ENCODE measurements at places on chromosomes 7 and 10.

DNA sequence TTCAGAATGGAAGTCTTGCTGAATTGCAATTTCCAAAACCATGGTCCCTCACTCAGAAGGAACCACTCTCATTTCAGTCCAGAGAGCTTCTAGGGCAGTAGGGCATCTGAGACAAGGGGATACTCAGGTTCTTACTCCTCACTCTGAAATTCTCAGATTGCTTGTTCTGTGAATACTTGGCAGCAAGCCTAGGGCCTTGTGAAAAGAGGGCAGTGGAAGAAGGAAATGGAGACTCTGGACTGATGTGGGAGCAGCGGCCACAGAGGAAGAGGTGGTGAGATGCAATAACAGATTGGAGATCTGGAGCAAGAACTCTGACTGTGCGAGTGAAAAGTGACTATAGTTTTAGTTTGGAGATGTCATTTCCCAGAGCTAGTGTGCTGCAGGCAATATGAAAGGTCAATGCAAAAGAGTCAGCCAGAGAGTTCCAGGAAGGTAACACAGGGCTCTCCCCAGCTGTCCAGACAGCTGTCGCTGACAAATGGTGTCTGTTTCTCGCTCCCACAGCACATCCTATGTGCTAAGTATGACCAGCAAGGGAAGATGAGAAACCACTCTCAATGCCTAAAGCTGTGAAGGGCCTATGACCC lies 291.6 kb upstream of the KIAA1217 start:
- no peak for DNase-seq

GRCh38 chr7:95811846-95812445 lies 39.6 kb downstream of the DYNC1I1 start:
- no peak for DNase-seq

GRCh38 chr7:105003275-105003674 lies 10.7 kb upstream of the KMT2E start:
- DNase-seq, result no peak

DNA sequence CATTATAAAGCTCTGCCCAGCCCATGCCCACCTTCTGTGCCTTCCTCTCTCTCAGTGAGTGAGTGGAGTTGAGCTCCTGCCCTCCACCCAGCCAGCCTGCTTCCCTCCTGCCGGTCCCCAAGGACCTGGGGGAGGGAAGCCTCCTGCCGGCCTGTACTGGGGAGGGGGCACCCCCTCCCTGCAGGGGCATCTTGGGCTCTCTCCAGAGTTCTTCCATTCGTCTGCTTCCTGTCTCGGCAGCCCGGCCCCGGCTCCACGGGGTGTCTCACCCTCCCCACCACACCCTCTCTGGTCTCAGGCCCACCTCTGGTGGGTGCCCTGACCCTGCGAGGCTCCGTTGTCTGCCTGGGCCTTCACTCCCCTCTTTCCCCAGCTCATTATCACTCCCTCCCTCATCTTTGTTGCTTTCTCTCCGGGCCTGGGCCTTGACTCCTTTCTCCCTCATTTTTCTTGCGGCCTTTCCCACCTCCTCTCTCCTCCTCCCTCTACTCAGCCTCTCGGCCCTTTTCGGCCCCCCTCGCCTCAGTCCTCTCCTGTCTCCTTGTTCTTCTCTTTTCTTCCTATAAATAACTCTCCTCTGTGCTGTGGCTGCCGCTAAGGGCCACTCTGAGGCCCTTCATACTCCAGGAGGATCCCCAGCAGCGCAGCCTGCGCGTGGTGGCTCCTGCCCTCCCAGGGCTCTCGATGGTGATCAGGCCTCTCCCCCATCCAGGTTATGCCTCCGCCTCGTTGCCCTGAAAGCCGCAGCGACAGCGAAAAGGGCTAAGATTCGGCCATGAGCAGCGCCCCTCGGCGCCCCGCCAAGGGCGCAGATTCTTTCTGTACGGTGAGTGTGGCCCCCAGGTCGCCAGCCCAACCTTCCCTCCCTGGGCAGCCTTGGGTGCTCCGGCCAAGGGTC lies 2.1 kb downstream of the SLC4A2 start:
- DNase-seq, result no peak

- DNase-seq, result no peak
Observed at GRCh38 chr10:14481752-14482151, 151.0 kb upstream of the FRMD4A start.

DNA sequence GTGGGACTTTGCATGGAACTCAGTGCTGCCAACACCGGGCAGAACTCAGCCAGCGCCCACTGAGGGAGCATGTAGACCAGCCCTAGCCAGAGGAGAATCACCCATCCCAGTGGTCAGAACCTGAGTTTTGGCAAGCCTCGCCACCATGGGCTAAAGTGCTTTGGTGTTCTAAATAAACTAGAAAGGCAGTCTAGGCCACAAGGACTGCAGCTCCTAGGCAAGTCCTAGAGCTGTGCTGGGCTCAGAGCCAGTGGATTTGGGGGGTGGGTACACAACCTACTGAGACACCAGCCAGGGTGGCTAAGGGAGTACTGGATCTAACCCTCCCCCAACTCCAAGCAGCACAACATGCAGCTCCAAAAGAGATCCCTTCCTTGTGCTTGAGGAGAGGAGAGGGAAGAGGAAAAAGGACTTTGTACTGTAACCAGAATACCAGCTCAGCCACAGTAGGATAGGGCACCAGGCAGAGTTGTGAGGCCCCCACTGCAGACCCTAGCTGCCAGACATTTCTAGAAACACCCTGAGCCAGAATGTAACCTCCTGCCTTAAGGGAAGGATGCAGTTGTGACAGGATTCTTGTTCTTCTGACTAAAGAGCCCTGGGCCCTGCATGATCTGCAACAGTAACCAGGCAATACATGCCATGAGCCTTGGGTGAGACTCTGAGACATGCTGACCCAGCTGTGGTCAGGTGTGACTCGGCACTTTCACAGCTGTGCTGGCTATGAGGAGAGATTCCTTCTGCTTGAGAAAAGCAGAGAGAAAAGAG lies 24.4 kb downstream of the GSDME start:
- DNase-seq, result no peak

GRCh38 chr10:78720091-78720490 lies 348.7 kb upstream of the ZMIZ1 start:
- no peak for DNase-seq

DNA sequence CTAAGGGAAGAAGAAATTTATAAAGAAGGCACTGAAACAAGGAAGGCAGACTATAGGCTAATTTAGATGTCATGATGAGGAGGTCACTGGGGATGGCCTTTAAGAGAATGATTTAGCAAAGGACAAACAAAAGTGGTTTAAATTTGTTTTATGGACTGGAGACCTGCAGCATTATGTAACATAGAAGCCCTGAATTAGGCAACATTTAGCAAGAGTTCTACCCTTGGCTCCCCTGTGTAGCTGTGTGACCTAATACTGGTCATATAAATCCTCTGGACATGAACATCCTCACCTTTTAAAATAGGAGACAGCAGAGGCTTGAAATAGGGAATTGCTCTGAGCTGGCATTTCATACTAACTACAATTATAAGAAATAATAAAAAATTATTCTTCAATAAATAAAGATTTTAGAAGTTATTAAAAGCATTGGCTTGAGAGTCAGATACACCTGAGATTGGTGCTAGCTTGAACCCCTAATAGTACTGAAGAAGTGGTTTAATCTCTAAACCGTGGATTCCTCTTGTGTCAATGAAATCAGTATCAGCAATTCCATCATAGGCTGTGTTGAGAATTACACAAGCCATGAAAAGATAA lies 48.9 kb downstream of the RNLS start:
- DNase-seq, result no peak

- DNase-seq, result no peak
Observed at GRCh38 chr10:102405632-102406031, 10.1 kb downstream of the NFKB2 start.
